Aorta (tissue), 5 donors: ENCODE measurements at places on chromosomes 13 and 19. TPM values are rescaled to one million over a fixed set of nuclear protein-coding genes. Genes with fewer than 3 reads are reported as not detected.

MYH14 gene
- total RNA-seq = 11.8 TPM

PSG3 gene
- not detected for total RNA-seq

BBC3 gene
- 8.6 TPM for total RNA-seq

F7 gene
- total RNA-seq = 0.69 TPM

- no peak overlapping the region for H3K4me3 ChIP-seq
- H3K27ac ChIP-seq = no peak overlapping the region
- no peaks in the 10 kb centered on the region for H3K27me3 ChIP-seq
- no peaks in the 10 kb centered on the region for H3K36me3 ChIP-seq
- no peak for DNase-seq
Measured at GRCh38 chr19:29576761-29577648, 29.1 kb upstream of the POP4 start.

- no peaks in the 10 kb centered on the region for H3K4me1 ChIP-seq
- no peak overlapping the region for H3K27ac ChIP-seq
- no peak for DNase-seq
- no peak overlapping the region for H3K4me3 ChIP-seq
- no peaks in the 10 kb centered on the region for H3K27me3 ChIP-seq
Measured at GRCh38 chr13:34931572-34931971, 10.5 kb upstream of the NBEA start.

DNA sequence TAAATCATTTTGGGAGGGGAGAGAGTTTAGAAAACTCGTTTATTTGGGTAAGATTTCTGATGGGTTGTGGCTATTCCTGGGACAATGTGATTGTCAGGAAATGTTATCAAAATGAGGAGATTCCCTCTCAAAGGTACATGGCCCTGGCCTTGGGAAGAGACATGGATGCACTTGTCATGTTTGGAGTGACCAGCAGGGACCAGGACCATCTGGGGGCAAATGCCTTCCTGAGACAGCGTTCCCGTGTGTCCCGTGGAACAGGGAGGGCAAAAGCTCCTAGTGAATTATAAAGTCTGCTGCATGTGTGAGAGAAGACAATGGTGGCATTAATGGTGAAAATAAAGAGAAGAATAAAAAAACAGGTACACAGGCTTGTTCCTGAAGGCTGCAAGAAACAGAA is 317.3 kb downstream of the ZNF536 start:
- no peak overlapping the region for H3K4me3 ChIP-seq
- H3K36me3 ChIP-seq = no peaks in the 10 kb centered on the region
- H3K4me1 ChIP-seq = no peaks in the 10 kb centered on the region
- no peak overlapping the region for H3K27ac ChIP-seq
- H3K27me3 ChIP-seq = no peaks in the 10 kb centered on the region
- DNase-seq = no peak

GRCh38 chr19:33100894-33101644 is 20.1 kb downstream of the GPATCH1 start:
- no peaks in the 10 kb centered on the region for H3K27me3 ChIP-seq
- peaks cover 7% of the 10 kb centered on the region for H3K36me3 ChIP-seq
- no peak for DNase-seq
- no peaks in the 10 kb centered on the region for H3K4me1 ChIP-seq
- H3K27ac ChIP-seq = no peak overlapping the region
- H3K4me3 ChIP-seq = no peak overlapping the region

GRCh38 chr13:112457081-112457480 is 80.9 kb downstream of the SPACA7 start:
- no peaks in the 10 kb centered on the region for H3K27me3 ChIP-seq
- H3K4me1 ChIP-seq = no peaks in the 10 kb centered on the region
- no peaks in the 10 kb centered on the region for H3K36me3 ChIP-seq
- DNase-seq = no peak
- no peak overlapping the region for H3K27ac ChIP-seq

DNA sequence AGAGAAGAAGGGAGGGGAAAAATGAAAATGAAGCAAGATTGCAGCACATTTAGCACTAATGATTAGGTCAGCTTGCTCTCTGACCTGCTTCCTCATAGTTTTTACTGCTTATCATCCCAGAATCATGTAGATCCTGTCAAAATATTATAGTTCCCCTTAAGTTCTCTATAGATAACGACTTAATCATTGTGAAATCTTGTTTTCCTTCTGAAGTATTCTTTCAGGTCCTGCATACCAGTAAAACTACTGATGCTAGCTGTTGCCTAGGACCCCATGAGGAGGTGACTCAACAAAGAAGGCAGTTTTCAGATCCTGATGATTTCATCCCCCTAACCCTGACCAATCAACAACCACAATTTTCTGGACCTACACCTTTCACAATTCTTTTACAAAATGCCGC is 1131.7 kb downstream of the SLITRK5 start:
- no peaks in the 10 kb centered on the region for H3K27me3 ChIP-seq
- no peaks in the 10 kb centered on the region for H3K4me1 ChIP-seq
- no peaks in the 10 kb centered on the region for H3K36me3 ChIP-seq
- H3K4me3 ChIP-seq = no peak overlapping the region
- DNase-seq = no peak
